Melanocyte of skin (primary cell): ENCODE measurements at places on chromosomes 1 and 21. TPM values are rescaled to one million over a fixed set of nuclear protein-coding genes. Genes with fewer than 3 reads are reported as not detected.

ERICH3 gene
- total RNA-seq: not detected in 2 replicates

TOE1 gene
- total RNA-seq: 12.4 and 13.4 TPM in 2 replicates

NTMT2 gene
- not detected in 2 replicates for total RNA-seq

DNTTIP2 gene
- total RNA-seq: 19.6 and 35.3 TPM in 2 replicates

TCHH gene
- not detected in 2 replicates for total RNA-seq

SPRR5 gene
- total RNA-seq: not detected in 2 replicates

CLCA1 gene
- total RNA-seq: not detected in 2 replicates

CR2 gene
- total RNA-seq: not detected in 2 replicates

OLFML3 gene
- 2.5 and 3.3 TPM in 2 replicates for total RNA-seq

CHODL gene
- 0.36 TPM in 1 of 2 replicates, not detected in the other for total RNA-seq

KCNK1 gene
- 0.36 TPM in 1 of 2 replicates, not detected in the other for total RNA-seq

OR2T29 gene
- total RNA-seq: not detected in 2 replicates

KLHDC9 gene
- under 0.01 and 0.31 TPM in 2 replicates for total RNA-seq

CATSPERE gene
- 4.5 and 4.7 TPM in 2 replicates for total RNA-seq

C8A gene
- total RNA-seq: not detected in 2 replicates

RBP7 gene
- total RNA-seq: not detected in 2 replicates

KRTAP19-3 gene
- total RNA-seq: not detected in 2 replicates

FCAMR gene
- total RNA-seq: not detected in 2 replicates

AIM2 gene
- total RNA-seq: 0.34 TPM in 1 of 2 replicates, not detected in the other

FAM163A gene
- under 0.01 TPM in 1 of 2 replicates, not detected in the other for total RNA-seq

TNFAIP8L2 gene
- total RNA-seq: not detected in 2 replicates

TRIM58 gene
- 1.4 and 3.3 TPM in 2 replicates for total RNA-seq

CPTP gene
- total RNA-seq: 19.1 and 23.0 TPM in 2 replicates

BMP8A gene
- total RNA-seq: 0.36 TPM in 1 of 2 replicates, not detected in the other

LIN28A gene
- total RNA-seq: not detected in 2 replicates

KRTAP7-1 gene
- total RNA-seq: not detected in 2 replicates

FBXO2 gene
- total RNA-seq: 1.1 and 3.0 TPM in 2 replicates

SHE gene
- under 0.01 and 0.36 TPM in 2 replicates for total RNA-seq

MIXL1 gene
- total RNA-seq: under 0.01 and 0.33 TPM in 2 replicates

ARMH1 gene
- 2.5 and 2.8 TPM in 2 replicates for total RNA-seq

DMBX1 gene
- total RNA-seq: not detected in 2 replicates

USH2A gene
- total RNA-seq: 6.5 and 10.3 TPM in 2 replicates

POU3F1 gene
- 0.67 and 3.9 TPM in 2 replicates for total RNA-seq
